ENCODE measurements at places on chromosomes 5 and 9.

- DNase-seq, result no peak
These were observed 187.0 kb downstream of the FANCC start for GRCh38 chr9:95130484-95130883.

GRCh38 chr9:15524845-15525455, 14.2 kb upstream of the PSIP1 start:
- DNase-seq, result no peak

- DNase-seq, result no peak
These were observed 87.1 kb downstream of the CEMIP2 start for GRCh38 chr9:71681104-71681707.

DNA sequence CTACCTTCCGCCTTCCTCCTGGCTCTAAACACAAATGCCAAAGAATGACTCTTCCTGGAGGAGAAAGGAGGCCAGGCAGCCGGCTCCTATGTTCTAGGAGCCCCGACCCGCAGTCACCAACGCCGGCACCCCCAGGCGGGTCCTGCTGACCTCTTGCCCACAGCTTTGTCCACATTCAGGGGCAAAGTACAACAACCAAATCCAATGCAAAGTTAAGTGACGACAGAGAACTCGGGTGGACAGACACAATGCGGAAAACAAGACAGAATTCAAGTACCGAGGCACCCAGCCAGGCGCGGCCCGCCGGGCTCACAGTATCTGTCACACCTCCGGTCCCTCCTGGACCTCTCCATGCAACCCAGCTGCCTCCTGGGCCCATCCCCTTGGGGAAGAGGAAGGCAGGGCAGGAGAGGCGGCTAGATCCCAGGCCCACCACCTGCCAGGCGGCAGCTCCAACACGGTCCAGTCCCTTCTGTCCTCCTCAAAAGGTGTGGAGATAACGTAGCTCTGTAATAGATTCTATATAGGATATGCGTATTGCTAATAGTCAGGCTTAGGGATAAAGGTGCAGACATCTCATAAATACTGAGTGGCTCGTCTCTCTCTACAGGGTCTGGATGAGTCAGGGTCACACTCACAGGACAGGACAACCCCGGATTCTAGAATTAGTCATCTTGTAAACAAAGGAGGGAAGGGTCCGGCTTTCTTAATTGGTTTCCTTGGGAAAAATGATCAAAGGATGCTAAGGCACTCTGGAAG, 46.9 kb upstream of the UBAC1 start:
- no peak for DNase-seq

DNA sequence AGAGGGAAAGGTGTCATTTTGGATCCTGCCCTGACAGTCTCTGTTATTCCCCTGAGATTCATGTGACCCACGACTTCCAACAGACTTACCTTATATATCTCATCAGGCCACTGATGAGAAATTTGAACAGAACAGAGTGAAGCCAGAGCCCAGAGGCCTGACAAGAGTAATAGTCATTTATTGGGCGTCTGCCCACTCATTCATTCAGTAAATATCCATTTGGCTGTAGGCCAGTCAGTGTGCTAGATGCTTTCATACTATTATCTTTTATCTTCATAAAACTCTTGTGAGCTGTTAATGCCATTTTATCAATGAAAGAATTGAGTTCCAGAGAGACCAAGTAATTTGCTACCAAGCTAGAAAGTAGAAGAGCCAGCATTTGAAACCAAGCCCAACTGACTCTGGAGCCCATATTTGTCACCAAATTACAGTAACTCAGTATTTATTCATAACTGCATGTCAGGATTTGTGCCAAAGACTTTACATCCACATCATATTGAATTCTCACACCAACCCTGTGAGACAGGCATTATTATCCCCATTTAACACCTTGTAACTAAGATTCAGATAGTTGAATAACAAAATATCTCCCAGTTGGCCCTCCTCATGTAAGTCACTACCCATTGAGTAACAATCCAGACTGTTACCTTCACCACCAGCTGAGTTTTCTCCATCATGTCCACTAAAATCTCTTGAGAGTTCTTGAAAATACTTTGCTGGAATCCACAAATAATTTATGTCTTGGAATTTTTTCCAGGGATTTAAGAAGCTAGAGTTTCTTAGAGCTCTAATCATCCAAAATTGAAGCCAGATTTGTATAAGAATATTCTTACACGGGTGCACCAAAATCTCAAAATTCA, 2.5 kb downstream of the PTPDC1 start:
- DNase-seq, result no peak

GRCh38 chr5:60826653-60827052, 17.4 kb downstream of the ELOVL7 start:
- DNase-seq, result no peak

All from stimulated activated CD4-positive, alpha-beta T cell treated with anti-CD3 and anti-CD28 coated beads, TNF-alpha, amount 100 ng/mL, for 1 hour (primary cell).